ENCODE measurements at places on chromosomes 7 and 10.

GRCh38 chr7:50155755-50156154, 62.7 kb upstream of the ZPBP start:
- no peak for DNase-seq

DNA sequence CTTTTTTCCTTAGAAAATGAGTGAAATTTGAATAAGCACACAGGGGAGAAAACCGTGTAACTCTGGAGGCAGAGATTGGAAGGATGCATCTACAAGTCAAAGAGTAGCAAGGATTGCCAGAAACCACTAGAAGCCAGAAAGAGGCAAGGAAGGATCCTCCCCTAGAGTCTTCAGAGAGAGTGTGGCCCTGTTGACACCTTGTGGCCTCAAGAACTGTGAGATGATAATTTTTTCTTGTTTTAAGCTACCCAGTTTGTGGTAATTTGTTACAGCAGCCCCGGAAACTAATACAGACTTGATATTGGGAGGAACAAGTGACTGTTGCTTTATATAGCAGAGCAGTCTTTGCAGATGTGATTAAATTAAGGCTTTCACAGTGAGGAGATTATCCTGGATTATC, 3.6 kb upstream of the GIMAP7 start:
- no peak for DNase-seq

DNA sequence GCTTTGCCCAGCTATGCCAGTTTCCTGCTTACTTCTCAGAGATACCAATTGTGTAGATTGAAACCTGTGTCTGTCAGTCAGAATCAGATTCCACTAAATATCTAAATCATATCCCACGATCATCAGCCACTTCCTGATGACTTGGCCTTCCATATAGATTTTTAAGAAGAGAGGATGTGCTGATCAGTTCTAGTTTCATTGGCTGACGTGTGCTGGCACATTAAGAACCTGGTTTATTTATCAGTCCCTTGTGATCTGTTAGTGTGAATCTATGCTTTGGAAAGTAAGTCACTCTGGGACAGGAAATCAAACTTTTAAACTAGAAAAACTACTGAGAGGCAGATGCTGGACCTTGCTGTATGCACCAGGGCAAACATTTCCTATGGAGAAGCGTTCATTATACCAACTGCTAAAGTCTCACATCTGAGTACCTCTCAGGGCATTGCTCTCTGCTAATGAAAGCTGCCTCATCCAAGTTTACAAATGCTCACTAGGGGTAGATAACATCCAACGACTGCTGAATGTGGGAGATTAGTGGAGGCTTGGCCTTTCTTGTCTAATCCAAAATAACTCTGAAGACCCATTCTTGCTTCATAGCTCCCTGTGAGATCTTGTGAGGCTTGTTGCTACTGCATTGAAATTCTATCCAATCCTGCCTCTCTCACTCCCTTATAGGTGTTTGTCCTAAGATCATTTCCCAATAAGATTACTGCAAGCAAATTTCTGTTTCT, 109.1 kb downstream of the ARL4A start:
- DNase-seq, result no peak

DNA sequence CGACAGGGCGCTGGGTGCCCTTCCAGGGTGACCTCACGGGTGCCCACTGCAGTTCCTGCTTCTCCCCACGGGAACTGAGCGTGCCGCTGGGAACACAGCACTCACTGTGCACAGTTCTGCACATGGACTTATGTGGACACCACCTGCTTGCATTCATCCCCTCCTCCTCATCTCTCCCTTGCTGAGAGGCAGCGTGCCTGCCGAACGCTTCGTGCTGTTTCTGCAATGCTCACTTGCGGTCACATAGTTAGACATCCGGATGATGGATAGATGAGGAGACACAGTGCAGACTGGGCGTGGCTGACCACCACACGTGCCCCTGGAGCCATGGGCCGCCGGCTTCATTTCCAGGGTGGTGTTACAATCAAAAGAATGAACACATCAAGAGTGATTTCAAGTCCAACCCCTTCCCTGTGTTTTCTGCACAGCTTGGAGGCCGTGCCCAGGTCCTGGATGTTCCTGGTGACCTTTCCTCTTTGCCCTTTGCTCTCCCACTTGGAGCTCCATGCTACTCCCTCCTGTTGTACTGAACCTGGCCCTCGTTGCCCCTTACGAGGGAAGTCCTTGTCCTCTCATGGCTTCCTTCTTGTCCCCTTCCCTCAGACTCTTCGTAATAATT, 119.4 kb downstream of the VIPR2 start:
- DNase-seq, result peak; percentile 55

DNA sequence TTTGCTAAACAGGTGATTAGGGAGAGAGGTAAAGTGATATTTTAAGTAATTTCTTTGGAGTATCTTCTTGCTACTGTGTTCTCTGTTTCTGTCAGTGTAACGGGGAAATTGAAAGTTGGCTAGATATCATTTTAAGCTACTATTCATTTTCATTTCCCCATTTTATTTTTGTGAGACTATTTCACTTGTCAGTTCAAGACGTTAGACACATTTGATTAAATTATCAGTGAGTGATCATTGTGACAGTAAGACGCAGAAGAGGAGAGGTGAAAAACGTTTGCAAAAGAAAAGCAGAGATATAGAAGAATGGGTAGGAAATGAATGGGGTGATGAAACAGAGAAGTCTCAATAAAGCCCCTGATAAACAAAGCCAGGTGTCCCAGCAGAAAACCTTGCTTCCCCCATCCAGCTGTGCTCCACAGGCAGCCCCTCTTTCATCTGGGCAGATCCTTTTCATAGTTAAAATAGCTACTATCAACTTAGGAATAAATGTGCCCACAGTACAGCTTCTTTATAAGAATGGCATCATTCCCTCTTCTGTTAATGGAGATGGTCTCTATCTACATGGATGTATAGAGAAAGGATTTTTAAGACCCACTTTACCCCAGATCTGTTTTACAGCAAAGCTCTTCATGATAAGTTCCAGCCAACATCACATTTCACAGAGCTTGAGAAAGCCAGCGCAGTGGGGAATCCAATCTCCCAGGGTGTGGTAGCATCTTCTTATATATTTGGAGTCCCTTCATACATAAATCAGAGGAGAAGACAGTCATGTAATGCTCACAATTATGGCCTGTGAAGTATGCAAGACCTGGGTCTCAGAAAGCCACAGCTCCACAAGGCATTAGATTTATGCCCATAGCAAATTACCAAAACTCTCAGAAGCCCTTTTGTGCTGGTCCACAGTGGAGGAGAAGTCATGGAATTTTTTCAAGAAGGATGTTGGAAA, 138.1 kb upstream of the ITGB1 start:
- DNase-seq, result no peak

DNA sequence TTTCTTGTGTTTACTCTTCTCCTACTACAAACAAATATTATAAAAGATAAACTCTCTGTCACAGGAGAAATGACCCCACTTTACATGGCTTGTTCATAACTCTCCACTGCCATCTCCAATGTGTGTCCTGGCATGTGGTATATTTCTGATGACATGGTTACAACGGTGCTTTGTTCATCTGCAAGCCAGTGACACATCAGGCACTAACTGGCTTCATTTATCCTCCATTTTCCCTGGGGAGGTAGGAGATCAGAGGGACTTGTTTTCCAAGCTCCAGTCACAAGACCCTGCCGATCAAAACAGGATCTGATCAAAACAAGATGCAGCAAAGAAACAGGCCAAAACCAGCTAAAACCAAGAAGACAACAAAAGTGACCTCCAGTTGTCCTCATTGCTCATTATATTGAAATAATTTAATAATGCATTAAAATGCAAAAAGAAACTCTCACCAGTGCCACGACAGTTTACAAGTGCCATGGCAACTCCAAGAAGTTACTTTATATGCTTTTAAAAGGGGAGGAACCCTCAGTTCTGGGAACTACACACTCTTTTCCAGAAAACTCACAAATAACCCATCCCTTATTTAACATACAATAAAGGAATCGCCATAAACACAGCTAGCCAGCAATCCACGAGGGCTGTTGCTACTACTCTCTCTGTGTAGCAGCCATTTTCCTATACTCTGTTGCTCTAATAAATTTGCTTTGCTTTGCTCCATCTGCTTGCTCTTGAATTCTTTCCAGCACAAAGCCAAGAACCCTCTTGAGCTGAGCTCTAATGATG, 224.2 kb downstream of the XPNPEP1 start:
- no peak for DNase-seq

- DNase-seq, result no peak
Measured at GRCh38 chr10:124092860-124093773, at the start of gene CHST15. Gene CHST15, minus strand, starts transcription at chr10:124093598. Its CDS starts 47,386 bp downstream, at chr10:124046212.

- no peak for DNase-seq
Measured at GRCh38 chr7:145737617-145738016, 379.0 kb upstream of the CNTNAP2 start.

- DNase-seq, result no peak
Measured at GRCh38 chr10:26274391-26274790, 57.8 kb downstream of the GAD2 start.
